ENCODE measurements at places on chromosomes 7 and 10.

GRCh38 chr7:15755061-15755460 is 68.6 kb upstream of the MEOX2 start:
- DNase-seq: no peak

DNA sequence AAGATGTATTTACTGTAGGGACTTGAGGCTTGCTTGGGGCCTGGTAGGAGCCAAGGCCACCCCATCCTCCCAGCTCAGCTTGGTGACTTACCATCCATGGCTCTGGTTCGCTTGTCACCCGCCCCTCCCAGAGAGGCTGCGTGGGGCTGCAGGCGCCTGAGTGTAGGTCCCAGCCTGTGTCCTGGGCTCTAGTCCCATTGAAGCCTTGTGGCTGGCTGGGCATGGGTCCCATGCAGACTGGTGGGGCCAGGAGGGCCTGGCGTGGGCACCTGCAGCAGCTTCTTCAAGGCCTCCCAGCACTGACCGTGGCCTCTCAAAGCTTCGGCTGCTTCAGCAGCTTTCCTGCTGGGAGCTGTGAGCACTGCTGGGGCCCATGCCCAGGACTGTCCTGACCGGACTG is 118.1 kb downstream of the INPP5A start:
- DNase-seq: no peak

DNA sequence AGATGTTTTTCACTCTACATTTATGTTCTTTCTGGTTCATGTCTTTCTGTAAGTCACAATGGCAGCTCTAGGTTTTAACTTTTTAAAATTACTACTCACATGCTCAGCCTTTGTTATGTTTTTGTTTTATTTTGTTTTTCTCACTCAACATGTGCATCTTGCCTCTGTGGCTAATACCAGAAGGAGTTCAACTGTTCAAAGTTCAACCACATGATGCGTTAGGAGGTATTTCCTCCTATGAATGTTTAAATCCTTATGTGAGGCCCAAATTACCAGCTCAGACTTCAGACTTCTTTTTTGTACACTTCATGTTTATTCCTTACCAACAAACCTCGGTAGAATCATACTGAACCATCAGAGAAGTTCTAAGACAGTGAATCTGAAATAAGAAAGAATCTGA is 151.6 kb downstream of the MALRD1 start:
- DNase-seq: no peak

- DNase-seq: no peak
These were observed 215.6 kb downstream of the ELFN1 start for GRCh38 chr7:1885465-1886226.

- DNase-seq: no peak
These were observed 50.0 kb downstream of the ALOX5 start for GRCh38 chr10:45423976-45424499.

All from activated CD8-positive, alpha-beta memory T cell treated with anti-CD3 and anti-CD28 coated beads, Interleukin-2, amount 10 ng/mL, durations not matched to agents 7 days and 5 days (primary cell).